ENCODE measurements at places on chromosomes 7 and 10. TPM values are rescaled to one million over a fixed set of nuclear protein-coding genes. Genes with fewer than 3 reads are reported as not detected.

Gene SLC16A12
- polyA plus RNA-seq: 0.07 TPM

Gene PSMC2
- 89.9 TPM for polyA plus RNA-seq

Gene RPEL1
- 0.07 TPM for polyA plus RNA-seq

Gene SLC26A4
- polyA plus RNA-seq: 0.10 TPM

Gene GPC2
- polyA plus RNA-seq: 0.76 TPM

Gene DNTT
- polyA plus RNA-seq: not detected

Gene DLX6
- polyA plus RNA-seq: 2.4 TPM

Gene CPA2
- polyA plus RNA-seq: 0.04 TPM

Gene INA
- polyA plus RNA-seq: 0.13 TPM

Gene RAMP3
- not detected for polyA plus RNA-seq

Gene SPDYE1
- polyA plus RNA-seq: not detected

Gene BBS9
- polyA plus RNA-seq: 5.1 TPM

Gene TRIM50
- polyA plus RNA-seq: 4.2 TPM

Gene MRLN
- not detected for polyA plus RNA-seq

Gene CNNM1
- 4.3 TPM for polyA plus RNA-seq

Gene PTPRN2
- polyA plus RNA-seq: 24.2 TPM

Gene OR6B1
- 0.18 TPM for polyA plus RNA-seq

Gene DPY19L1
- polyA plus RNA-seq: 14.2 TPM

Gene HEPACAM2
- polyA plus RNA-seq: not detected

Gene SMKR1
- polyA plus RNA-seq: not detected

Gene SLC39A12
- not detected for polyA plus RNA-seq

Gene ODAD2
- not detected for polyA plus RNA-seq

Gene SGCE
- polyA plus RNA-seq: 62.6 TPM

Gene FEZF1
- polyA plus RNA-seq: not detected

Gene SPDYE3
- polyA plus RNA-seq: not detected

Gene PDE6C
- not detected for polyA plus RNA-seq

Gene SLC18A2
- polyA plus RNA-seq: not detected

Gene PIK3CG
- polyA plus RNA-seq: not detected

Gene MEST
- polyA plus RNA-seq: 49.7 TPM

Gene TCERG1L
- polyA plus RNA-seq: not detected

Gene ANAPC16
- 70.4 TPM for polyA plus RNA-seq

Gene GNAT3
- not detected for polyA plus RNA-seq

Gene PSPH
- polyA plus RNA-seq: 85.8 TPM

Gene DGKB
- not detected for polyA plus RNA-seq

Gene GPRIN2
- not detected for polyA plus RNA-seq

Gene MSMB
- polyA plus RNA-seq: 1.3 TPM

Gene KCP
- polyA plus RNA-seq: 0.46 TPM

Gene HABP2
- 0.12 TPM for polyA plus RNA-seq

Gene GNGT1
- not detected for polyA plus RNA-seq

Gene RFC2
- polyA plus RNA-seq: 14.2 TPM

Data from HepG2 (cell line).